ENCODE measurements at places on chromosomes 12 and 14.

- no peak for DNase-seq
Measured at GRCh38 chr12:3697311-3697870, 55.5 kb downstream of the CRACR2A start.

DNA sequence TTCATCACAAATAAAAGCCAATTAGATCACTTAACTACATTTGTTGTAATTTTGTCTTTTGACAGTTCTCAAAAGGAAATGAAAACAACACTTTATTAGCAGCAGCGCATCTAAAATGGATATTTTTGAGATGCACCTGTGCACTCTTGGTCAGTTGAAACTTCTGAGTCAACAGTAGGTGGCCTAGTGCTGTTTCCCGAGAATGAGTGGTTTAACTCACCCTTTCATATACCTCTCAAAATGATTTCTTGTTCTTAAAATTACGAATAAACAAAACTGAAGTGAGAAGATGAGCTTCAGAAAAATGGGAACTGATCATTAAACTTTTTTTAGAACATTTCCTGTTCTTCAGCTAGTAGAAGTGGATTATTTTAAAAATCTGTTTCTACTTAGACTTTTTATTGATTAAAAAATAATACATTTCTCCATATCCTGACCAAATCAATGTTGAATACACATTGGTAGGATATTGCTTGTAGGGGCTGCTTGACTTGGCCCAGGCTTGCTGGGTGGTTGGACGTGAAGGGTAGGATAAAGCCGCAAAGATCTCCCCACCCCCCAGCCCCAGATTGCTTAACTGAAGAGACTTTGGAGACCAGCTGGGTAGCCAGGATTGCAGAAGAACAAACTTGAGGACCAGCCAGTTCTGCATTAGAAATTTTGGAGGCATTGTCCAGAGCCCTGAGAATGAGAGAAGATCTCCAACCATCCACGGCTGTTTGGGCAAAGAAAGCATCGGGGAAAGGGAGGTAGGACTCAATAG is 22.3 kb upstream of the STK38L start:
- no peak for DNase-seq

GRCh38 chr14:36647824-36648753 is 13.6 kb upstream of the PAX9 start:
- DNase-seq = no peak

DNA sequence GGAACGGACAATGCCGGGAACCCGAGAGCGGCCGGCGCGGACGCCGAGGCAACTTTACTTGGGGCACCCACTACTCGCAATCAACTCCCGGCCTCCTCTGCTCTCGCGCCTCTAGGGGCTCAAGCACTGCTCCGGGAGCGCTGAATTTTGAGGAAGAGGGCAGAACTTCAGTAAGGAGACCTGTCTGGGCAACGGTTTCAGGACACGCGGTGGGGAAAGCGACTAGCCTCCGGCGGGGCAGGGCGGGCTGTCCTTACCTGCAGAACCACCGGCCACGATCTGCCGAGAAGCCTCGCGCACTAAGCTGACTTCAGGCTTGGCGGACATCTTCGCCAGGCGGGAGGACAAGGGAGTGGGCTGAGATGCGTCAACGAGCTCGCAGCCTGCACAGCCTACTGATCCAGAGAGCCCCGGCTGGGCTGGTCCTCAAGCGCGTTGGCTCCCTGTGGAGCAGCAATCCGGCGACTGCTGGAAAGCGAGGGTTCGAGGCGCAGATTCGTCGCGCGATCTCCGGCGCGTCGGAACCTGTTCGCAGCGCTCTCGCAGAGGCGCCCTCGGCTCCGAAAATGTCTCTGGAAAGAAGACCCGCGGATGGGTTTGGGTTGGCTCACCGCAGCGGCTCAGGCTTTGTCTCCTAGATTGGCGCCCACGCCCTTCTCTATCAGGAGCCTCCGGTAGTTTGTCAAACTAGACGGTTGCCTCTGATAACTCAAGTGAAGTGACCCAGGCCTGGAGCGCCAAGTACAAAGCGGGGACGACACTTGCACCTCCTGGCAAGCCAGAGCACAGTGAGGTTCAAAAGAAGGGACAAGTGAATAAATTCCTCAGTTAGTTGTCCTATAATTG is at the start of gene SLC25A21:
SLC25A21 (minus strand) TSS at position 583 of the 846 bp plus-strand sequence.
- DNase-seq = peak; percentile 31

- DNase-seq = no peak
Measured at GRCh38 chr12:113083863-113084435, 27.4 kb downstream of the DTX1 start.

DNA sequence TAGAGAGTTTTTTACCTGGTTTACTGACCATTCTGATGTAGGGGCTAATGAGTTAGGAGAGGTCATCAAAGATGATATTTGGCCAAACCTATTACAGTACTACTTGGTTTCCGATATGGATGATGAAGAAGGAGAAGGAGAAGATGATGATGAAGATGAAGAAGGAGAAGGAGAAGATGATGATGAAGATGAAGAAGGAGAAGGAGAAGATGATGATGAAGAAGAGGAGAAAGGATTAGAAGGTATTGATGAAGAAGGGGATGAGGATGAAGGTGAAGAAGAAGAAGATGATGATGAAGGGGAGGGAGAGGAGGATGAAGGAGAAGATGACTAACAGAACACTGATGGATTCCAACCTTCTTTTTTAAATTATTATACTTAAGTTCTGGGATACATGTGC is 196.6 kb downstream of the TMX1 start:
- no peak for DNase-seq

DNA sequence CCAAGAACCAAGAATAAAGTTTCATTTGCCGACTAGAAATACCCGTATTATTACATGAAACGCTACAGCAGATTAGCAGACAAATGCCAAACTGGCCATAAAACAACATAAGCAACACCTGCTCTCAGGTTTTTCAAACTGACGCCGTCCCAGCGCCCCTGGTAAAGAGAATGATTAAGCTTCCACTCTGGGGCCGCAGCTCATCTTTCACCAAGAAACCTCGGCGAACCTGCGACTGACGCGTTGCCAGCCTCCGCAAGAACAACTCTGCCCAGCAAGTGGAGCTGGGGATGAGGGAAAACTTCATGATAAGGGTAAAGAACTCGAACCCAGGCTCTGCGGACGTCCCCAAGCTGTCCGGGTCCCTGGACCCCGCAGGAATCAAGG is 530 bp downstream of the ARL1 start:
- DNase-seq = no peak

GRCh38 chr12:130394906-130395305 is 57.2 kb downstream of the PIWIL1 start:
- no peak for DNase-seq

- no peak for DNase-seq
Measured at GRCh38 chr12:68784015-68784414, 24.0 kb upstream of the MDM2 start.

DNA sequence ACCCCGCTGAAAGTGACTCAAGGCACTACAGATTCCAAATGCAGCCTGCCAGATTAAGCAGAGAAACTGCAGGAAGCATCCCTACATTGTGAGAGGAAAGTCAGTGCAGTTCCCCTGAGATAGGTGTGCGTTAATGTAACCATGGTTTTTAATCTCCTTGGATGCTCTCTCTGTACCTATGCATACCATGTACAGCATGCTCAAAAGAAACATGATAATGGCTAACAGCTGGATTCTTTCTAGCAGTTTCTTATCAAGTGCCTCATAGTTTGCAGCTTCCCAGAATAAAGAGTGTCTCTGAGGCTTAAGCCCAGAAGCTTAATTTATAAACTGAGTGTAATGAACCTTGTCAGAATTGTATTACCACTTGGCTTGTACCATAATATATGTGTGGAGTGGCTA is 17.1 kb upstream of the MDM1 start:
- no peak for DNase-seq

- DNase-seq = no peak
Measured at GRCh38 chr12:2925322-2925995, 33.7 kb upstream of the TEAD4 start.

DNA sequence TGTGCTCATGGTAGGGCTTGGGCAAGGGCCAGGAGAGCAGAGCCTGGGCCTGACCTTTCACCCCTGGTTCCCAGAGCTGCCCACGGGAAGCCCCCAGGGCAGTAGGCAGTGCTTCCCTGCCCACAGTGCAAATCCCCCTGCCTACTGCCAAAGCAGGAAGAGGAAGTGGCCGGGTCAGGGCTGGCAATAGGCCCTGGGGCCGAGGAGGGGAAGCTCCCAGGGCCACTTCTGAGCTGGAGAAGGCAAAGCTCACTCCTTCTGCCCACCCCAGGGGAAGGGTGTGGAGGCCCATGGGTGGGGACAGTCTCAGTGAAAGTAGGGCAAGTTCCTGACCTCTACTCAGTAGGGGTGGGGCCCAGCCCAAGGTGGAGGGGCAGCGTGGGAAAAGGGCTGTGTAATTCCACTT is 5.4 kb upstream of the NR4A1 start:
- DNase-seq = no peak

DNA sequence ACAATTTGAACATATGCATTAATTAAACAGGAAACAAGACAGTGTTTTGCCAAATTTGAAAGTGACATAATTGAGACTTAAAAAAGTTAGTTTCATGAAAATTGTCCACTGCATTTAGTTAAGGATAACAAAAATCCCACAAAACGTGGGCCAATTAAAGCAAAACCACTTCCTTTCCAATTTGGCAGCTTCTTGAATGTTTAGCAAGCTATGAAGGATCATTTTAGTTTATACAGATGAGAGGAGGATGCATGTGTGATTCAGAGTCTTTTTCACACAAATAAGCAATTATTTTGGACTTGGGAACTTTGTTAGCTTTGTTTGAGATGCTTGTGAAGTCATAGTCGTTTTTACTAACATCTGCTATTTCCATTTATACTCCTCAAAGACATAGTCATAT is 109.6 kb downstream of the ATXN7L3B start:
- no peak for DNase-seq

DNA sequence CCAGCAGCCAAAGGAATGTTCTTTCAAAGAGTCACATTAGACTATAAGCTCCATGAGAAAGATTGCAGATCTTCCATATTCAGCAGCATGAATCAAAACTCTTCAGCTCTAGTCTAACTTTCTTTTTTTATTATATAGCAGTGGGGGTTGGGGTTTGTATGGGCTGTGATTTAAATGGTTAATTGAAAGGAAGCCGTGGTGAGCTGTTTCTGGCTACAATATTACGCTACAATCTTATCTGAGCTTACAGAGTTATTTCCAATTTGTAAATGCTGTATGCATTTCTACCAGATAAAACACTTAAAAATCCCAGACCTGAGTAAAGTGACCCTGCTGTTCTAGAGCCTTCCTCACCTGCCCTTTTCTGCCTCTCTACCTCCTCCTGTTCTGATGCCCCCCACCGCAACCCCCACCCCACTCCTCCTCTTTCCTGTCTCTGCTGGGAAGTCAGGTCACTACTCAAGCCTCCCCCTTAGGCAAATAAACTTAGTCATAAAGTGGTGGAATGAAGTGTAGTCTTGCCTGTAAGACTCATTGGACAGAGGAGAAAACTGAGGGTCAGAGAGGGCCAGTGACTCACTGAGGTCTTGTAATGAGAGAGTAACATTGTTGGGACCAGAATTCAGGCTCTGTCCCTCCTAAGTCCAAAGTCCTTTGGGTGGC is 1089.5 kb downstream of the BCL11B start:
- DNase-seq = peak; percentile 59

DNA sequence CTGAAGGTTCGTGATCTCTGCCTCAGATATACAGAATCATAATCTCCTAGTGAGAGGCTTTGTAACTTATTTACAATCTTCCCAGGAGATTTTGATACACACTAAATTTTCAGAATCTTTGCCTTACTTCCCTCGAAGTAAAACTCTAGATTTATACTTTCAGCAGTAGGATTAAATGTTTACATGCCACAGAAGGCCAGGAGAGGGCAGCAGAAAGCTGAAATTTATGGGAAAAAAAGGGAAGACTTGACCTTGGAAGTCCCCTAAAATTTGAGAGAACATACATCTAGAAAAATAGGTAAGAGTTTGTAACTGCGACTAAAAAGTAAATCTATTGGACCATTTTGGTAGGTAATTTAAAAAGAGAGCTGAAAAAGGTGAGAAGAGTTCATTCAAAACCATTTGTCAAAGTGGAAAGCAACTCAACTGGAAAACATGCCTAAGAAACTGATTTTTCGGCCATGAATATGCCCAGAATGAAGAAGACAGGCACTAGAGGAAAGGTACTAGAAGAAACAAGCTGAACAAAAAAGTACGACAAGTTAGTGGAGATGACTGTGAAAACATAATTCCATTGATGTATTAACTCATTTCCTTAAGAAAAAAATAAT is 242.0 kb upstream of the MDGA2 start:
- DNase-seq = no peak

DNA sequence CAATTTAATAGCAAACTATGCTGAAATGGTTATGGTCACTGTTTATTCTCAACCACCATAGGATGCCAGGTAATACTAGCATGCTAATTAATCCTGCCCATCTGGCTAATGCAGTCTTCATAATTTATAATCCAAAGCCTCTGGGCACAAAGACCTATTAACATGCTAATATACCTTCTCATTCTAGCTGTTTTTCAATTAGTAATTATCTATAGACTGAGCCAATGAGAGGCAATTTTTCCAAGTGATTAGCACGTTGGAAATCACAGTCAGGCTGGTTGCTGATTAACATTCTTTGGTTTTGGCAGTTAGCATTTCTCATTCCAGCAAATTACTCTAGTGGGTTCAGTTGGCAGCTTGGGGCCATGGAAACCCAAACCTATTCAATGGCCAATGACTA is 357.2 kb downstream of the SEC23A start:
- no peak for DNase-seq

- DNase-seq = no peak
Measured at GRCh38 chr14:73713803-73714655, at the start of gene PNMA1. TSS of gene PNMA1 (minus strand) at chr14:73714384. CDS start at chr14:73713639, 745 bp downstream.

Data from epithelial cell of proximal tubule (primary cell).